Suppressor macrophage treated with lipopolysaccharide for 1 hour (primary cell): ENCODE measurements at places on chromosomes 7 and 10.

DNA sequence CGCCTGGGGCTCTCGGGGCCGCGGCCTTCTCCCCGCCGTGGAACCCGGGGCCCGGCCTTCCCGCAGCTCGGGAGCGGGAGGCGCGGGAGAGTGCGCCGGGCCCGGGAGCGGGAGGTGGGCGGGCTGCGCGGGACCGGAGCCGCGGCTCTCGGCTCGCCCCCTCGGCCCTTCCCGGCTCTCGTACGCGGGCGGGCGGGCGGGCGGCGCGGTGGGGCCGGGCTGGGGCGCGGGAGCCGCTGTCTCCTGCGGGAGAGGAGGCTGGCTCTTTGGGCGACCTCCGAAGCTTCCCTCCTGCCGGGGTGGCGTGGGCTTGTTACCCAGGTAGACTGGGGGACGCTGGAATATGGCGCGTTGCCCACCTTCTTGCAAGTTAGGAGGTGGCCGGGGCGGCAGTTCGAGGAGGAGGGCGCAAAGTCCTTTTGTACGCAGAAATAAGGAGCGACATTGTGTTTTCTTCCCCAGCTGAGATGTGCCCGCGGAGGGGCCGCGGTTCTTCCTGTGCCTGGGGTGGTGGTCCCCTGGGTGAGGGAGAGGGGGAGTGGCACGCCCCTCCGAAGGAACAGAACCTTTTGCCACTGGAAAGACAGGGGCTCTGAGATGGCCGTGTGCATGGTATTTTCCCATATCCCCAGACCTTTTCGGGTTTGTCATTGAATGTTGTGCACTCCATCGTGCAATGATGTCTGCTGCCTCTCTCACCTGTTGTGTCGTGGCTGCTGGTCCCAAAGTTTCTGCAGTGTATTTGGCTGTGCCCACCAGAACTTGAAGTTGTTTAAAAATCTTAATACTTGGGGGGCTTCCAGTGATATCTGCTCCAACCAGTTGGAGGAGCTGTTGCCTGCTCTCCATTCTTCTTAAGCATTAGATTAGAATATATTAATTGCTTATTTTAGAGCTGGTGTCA, 844 bp downstream of the NRF1 start:
- peak; percentile 49 for DNase-seq

GRCh38 chr7:157396316-157397035, 59.7 kb downstream of the DNAJB6 start:
- DNase-seq = no peak

DNA sequence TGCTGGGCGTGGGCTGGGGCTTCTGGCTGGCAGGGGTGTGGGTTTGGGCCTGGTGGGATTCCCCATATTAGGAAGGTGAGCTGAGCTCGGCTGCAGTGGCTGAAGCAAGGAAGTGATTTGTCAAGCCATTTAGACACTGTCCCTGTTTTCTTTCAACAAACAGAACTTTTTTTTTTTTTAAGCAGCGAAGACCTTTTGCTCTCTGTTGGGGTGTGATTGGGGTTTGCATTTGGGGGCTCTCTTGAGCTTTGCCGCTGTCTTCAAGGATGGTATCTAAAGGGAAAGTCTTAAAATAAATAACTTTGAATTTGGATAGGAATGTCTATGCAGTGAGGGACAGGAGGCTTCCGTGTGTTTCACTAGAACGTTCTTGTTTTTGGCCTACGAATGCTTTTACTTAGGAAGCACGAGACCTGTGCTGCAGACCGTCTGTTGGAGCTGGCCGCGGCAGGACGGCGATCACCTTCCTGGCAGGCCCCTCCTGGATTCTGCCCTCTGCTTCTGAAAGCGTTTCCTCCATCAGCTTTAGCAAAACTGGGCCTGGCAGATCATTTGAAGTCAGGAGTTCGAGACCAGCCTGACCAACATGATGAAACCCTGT, 43.9 kb downstream of the FOXK1 start:
- DNase-seq = no peak

- DNase-seq = no peak
Observed at GRCh38 chr10:104403636-104404035, 50.0 kb downstream of the CFAP58 start.

DNA sequence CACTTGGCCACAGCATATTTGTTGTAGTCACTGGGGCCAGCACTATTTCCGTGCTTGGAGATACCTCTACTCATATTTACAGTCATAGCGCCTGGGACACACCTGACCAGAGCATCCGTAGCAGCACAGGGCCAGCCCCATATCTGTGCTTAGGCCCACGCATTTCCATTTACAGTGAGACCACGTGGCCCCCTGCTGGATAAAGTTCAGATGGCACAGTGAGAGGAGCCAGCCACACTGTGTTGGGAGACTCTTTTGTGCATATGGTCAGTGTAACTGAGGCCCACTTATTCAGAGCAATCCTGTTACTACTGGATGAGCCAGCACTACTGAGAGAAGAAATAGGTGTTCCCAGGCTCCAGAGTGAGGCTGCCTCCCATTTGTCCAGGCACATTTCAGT, 455.3 kb downstream of the REEP3 start:
- DNase-seq = peak; percentile 73

DNA sequence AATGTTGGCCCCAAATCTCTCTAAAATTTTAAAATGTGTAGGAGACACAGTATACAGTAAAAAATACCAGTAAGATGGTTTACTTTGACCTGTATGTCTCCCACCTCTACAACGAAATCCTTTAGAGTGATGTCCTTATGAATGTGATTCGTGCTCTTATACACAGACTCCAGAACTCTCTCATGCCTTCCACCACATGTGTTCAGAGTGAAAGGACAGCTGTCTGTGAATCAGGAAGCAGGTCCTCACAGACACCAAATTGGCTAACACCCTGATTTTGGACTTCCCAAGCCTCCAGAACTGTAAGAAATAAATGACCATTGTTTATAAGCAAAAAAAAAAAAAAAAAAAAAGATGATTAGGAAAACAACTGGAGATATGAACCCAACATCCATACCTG, 35.2 kb downstream of the RNF133 start:
- no peak for DNase-seq

- no peak for DNase-seq
Observed at GRCh38 chr7:41573015-41573414, 129.9 kb downstream of the INHBA start.

GRCh38 chr7:159027056-159027788, 117.4 kb downstream of the VIPR2 start:
- no peak for DNase-seq

- DNase-seq = peak; percentile 67
Observed at GRCh38 chr7:96414931-96415292, 93.0 kb upstream of the SLC25A13 start.

GRCh38 chr10:60189861-60190475, 199.7 kb downstream of the ANK3 start:
- no peak for DNase-seq

DNA sequence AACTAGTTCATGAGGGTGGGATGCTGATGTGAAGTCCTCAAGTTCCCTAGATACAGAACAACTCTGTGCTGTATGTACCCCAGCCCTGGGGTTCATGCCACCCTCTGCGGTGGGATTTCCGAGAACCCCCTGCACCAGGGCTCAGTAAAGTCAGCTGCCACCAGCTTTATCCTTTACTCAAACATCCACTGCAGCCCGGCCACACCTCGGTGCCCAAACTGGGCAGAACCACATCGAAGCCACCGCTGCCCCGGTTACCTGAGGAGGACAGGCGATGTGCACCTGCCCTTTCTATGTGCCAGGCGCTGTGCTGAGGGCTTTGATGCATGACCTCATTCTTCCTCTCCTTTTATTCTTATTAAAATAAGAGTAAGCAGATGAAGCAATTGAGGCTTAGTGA, 9.9 kb upstream of the CALML5 start:
- no peak for DNase-seq

DNA sequence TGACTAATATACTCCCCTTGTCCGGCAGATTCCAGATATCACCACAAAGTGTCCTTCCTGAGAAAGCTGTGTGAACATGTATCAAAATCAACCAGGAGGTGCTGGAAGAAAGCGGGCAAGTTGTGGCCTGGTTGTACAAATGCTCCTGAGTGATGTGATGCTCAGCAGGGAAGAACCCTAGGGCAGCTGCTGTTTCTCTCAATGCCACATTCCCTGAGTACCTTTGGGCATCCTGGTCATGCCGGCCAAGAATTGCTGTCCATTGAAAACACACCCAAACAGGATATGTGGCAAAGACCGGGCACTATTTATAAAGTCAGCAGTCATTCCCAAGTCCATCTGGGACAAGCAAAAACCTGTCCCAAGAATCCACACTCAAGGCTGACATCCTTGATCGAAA, 7.8 kb upstream of the ADCY1 start:
- no peak for DNase-seq

DNA sequence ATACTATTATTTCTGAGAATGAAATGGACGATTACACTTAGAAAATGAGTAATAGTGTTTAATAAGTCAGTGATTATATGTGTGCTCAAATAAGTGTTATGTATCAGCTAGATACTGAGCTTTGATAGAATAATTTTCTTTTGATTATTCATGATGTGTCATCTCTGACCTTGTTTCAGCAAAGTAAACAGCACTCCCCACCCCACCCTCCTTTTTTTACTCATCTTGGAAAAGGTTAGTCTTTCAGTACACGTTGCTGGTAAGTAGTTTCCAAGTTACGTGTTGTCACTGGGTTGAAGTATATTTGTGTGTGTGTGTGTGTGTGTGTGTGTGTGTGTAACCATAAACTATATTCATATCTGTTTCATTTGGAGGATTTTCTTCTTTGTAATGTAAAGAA, 84.1 kb downstream of the GNAI1 start:
- no peak for DNase-seq

DNA sequence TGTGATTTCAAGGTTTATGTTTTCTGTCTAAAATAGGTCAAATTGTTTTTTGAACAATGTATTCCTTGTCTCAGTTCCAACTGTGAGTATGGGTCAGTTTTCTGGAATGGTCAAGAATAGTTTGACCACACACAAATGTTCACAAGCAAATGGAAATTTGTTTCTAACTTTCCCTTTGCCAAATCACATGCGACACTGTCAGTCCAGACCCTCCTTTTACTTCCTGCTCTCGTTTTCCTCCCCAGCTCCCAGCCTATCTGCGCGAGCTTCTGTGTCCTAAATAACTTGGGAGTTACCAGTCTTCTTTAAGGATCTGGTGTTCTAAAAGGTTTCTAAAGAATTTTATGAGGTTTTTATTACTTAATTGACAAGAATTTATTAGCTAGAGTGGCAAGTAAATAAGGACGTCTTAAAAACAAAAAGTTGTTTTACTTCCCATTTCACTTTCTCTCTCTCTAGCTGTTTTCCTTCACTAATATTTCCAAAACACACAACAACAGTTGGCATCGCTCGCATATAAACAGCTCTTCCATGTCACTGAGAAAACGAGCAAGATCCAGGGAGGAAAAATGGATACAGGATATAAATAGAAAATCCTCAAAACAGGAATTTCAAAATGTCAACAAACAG, 266.1 kb upstream of the KLF6 start:
- DNase-seq = peak; percentile 75

- no peak for DNase-seq
Observed at GRCh38 chr10:16787361-16787791, 29.8 kb downstream of the RSU1 start.

DNA sequence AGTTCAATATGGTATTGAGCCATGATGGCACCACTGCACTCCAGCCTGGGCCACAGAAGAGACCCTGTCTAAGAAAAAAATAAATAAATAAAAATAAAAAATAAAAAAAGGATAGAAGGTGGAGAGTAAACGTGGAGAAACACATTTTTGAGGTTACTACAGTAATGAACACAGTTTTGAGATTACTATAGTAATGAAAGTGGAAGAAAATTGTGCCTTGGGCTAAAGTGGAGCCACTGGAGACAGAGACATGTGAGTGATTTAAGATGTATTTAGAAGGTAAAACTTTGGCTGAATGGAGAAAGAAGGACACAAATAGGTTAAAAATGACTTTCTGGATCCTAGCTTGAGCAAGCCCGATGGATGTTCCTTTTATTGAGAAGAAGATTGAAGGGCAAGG, 76.8 kb downstream of the HGF start:
- no peak for DNase-seq
